Chondrocyte (in vitro differentiated cells): ENCODE measurements at places on chromosomes 16 and 17. TPM values are rescaled to one million over a fixed set of nuclear protein-coding genes. Genes with fewer than 3 reads are reported as not detected.

YPEL2 gene
- total RNA-seq, result 41.9 to 52.2 TPM (median 52.1 TPM) in 3 replicates

PRSS53 gene
- total RNA-seq, result 3.3 to 7.0 TPM (median 5.9 TPM) in 3 replicates

COX6A2 gene
- total RNA-seq, result not detected in 3 replicates

- no peak overlapping the region for H3K27ac ChIP-seq
- DNase-seq, result no peak
- peaks cover 17% of the 10 kb centered on the region for H3K4me1 ChIP-seq
Measured at GRCh38 chr16:87119168-87119567, 198.0 kb downstream of the C16orf95 start.

DNA sequence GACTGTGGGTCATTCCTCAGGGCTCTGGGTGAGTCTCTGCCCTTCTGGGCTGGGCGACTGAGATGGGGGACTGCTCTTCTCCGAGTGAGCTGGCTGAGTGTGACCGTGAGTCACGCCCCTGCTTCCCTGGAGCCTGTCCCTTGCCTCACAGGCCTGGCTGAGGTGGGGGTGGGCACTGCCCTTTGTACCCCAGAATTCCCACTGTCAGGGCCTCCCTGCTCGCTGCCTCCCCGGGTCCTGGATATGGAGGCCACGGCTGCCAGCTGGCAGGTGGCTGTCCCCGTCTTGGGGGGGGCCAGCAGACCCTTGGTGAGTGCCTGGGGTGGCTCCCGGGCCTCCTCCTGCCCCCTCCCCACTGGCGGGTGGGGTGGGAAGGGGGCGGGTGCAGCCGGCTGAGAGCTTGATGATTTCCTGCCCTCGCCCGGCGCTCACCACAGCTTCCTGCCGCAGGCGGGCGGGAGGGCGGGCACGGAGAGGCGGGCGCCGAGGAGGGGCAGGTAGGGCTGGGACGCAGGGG is at the start of gene LAT:
Gene LAT (plus strand): TSS at position 434 of the 517 bp plus-strand sequence. CDS start 366 bp downstream, outside the sequence.
- peaks cover 44% of the 10 kb centered on the region for H3K36me3 ChIP-seq
- H3K27ac ChIP-seq, result no peak within 1 kb of the TSS
- H3K27me3 ChIP-seq, result no peaks in the 10 kb centered on the region
- no peak within 1 kb of the TSS for H3K4me3 ChIP-seq

DNA sequence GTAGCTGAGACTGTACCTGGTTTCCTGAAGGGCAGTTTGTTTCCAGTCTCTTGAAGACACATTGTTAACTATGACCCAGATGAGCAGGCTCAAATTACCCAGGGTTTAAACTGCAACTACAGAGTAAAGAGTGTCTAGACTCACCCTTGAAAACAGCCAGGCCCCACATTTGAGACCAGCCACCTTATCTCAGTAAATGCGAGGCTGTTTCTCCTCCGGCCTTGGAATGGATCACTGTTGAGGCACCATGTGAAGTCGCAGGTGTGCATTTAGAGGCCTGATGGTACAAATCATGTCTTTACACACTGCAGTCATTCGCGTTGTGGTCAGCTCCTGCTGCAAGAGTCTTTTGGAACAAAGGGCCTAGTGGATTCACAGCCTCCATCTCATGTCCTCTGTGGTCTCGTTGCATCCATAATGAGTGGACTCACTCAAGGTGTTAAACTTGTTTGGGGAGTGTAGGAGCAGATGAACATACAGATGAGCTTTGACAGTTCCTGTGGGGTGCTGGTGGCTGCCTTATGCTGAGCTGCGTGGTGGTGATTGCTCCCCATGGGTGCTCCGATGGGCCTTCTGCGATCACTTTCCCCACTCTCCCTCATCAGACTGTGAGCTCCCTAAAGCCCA is 18.5 kb upstream of the N4BP1 start:
- no peak overlapping the region for H3K27ac ChIP-seq
- H3K36me3 ChIP-seq, result no peaks in the 10 kb centered on the region
- H3K4me3 ChIP-seq, result no peak overlapping the region
- H3K27me3 ChIP-seq, result no peaks in the 10 kb centered on the region

GRCh38 chr17:1746975-1747543 is 4.4 kb downstream of the SERPINF2 start:
- DNase-seq, result no peak
- H3K27me3 ChIP-seq, result no peaks in the 10 kb centered on the region
- H3K4me3 ChIP-seq, result no peak overlapping the region
- H3K27ac ChIP-seq, result no peak overlapping the region
